Mesenchymal stem cell (in vitro differentiated cells and primary cell): ENCODE measurements at places on chromosomes 5 and 9.

DNA sequence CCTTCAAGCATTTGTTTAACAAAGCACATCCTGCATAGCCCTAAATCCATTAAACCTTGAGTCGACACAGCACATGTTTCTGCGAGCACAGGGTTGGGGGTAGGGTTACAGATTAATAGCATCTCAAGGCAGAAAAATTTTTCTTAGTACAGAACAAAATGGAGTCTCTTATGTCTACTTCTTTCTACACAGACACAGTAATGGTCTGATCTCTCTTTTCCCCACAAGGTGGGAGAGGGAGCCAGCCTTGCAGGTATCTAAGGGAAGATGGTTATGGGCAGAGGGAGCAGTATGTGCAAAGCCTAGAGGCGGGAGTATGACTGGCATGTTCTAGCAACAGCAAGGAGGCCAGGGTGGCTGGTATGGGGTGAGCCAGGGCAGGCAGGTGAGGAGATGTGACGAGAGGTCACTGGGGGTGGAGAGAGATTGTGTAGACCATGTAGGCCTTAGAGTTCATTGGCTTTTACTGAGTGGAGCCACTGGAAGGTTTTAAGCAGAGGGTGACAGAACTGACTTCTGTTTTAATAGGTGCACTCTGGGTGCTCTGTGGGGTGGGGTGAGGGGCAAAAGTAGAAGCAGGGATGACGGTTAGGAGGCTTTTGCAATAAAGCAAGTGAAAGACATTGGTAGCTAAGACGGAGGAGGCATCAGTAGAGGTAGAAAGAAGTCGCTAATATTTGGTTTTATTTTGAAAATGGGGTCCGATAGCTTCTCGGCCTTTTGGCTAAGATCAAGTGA lies 5.1 kb upstream of the RPS14 start:
- DNase-seq: no peak

DNA sequence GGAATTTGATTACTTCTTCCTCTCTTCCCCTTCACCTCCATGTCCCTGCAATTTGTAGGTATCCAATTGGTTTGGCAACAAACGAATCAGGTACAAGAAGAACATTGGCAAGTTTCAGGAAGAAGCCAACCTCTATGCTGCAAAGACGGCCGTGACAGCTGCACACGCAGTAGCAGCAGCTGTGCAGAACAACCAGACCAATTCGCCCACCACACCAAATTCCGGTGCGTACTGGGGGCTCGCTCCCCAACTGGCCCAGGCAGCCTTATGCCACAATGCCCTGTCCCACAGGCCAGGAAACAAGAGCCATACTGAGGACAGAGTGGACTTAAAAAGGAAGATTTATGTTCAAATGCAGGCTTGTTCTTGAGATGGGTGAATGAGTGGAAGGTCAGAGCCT lies 213.5 kb downstream of the PBX3 start:
- DNase-seq: no peak

- DNase-seq: no peak
These were observed 365.0 kb downstream of the DMRT2 start for GRCh38 chr9:1415146-1415545.

DNA sequence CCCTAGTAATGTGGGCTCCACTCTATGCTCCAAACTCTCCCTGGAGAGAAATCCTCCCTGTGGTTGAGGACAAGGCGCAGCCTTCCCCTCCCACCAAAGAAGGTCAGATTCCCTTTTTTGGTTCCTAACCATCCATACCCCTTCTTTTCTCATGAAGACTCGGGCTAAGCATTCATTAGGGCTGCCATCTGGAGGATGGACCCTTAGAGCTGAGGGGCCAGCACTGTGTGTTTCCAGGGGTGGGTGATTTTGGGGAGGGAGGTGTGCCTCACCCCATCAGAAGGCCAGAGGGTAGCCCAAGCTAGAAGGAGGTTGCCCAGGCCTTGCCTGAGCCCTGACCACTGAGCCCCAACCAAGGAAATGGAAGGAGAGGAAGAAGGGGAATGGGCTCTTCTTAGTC lies 36.8 kb downstream of the TGFBI start:
- no peak for DNase-seq

GRCh38 chr9:89542401-89543021 lies 44.6 kb upstream of the SEMA4D start:
- no peak for DNase-seq

DNA sequence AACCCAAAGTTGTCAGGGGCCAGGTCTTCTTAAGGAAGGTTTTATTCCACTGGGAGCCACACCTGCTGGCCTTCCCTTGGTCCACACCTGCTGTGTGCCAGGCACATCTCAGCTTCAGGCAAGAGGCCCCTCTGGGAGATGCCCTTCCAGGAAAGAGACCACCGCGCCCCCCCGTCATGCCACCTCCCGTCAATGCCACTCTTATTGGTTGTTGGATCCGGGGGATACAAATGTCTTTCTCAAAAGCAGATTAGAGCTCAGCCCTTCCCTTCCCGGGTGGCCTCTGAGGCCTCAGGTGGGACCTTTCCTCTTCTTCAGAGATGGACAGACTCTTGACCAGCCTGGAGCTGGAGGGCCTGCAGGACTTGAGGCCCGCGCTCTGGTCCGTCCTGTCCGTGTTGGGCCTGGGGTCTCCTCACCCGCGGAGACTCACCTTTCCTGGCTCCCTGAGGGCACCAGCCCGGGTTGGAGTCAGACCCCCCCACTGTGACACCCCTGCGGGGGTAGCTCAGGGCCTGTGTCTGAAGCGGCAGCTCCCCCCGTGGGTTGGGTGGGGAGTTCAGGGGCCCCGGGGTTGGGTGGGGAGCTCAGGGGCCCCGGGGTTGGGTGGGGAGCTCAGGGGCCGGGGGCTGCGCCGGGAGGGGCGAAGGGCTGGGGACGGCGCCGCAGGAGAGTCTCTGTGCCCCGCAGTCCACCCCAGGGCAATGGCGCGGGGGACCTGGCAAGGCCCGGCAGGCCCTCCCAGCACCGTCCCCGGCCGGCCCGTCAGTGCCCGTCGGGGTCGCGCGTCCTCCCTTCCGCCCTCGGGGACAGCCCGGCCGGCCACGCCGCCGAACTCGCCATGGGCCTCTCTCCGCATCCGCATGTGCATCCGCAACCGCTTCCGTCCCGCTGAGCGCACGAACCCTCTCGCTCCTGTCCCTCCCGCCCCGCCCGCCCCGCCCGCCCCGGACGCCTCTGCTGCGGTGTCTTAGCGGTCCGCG lies 3.7 kb upstream of the SLC9A3 start:
- no peak for DNase-seq

GRCh38 chr5:131303537-131303936 lies 39.7 kb downstream of the CDC42SE2 start:
- DNase-seq: peak; percentile 30

DNA sequence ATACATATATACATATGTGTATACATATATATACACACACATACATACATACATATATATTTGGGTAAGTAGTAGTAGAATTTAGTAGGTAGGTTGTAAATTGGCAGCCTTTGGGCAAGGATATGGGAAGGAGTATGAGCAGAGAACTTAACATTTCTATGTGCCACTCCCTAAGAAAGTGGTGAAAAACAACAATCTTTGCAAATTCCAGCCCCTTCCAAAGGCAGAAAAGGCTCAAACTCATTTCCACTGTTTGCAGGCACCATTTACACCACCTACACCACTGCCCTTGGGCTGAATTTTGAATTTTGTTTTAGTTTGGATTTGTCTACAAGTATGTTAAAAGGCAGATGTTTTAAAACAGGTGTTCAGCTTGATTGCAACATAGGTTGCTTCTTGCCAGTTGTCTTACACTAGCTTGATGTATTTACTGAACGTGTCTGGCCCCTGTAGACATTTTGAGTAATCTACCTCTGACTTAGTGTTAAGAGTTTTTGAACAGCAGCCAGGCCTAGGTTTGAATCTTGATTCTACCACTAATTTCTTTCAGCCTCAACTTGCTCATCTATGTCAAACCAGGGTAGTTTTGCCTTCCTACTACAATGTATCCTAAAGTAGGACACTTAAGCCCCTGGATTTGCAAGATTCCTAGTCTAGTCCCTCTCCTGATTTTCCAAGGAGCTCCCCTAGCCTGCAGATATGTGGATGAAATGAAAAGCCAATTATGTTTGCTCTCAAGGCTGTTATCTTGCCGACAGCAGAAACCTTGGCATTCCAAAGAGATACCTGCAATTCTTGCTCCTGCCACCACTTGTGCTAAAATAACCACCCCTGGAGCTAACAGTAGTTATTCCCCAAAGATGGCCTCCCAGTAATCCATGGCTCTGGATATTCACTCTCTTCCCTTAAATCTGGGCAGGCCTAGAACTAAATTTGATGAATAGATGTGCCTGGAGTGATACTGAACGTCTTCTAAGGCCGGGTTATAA lies 156.2 kb upstream of the SLC44A1 start:
- no peak for DNase-seq

DNA sequence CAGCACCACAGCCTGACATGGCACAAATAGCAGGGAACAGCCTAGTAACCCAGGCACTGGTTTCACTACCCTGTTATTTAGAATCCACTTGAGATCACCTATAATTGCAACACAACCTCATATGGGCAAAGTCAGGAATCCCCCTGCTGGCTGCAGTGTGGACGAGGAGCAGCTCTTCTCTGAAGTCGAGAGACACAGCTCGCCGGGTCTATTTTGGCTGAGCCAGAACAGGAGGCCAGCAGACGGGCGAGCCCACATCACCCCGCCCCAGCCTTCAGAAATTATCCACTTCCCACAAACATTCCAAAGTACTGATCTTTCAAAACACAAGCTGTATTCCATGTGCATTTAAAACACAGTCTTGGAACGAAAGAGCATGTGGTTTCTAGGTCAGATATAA lies 179.0 kb downstream of the ROR2 start:
- DNase-seq: peak; percentile 94

DNA sequence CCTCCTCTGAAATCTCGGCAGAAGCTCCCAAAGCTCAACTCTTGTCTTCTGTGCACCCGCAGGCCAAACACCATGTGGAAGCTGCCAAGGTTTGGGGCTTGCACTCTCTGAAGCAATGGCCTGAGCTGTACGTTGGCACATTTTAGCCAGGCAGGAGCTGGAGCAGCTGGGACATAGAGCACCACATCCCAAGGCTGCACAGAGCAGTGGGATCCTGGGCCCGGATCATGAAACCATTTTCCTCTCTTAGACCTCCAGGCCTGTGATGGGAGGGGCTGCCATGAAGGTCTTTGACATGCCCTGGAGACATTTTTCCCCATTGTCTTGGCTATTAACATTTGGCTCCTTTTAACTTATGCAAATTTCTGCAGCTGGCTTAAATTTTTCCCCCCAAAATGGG lies 567.1 kb upstream of the ZNF608 start:
- no peak for DNase-seq

DNA sequence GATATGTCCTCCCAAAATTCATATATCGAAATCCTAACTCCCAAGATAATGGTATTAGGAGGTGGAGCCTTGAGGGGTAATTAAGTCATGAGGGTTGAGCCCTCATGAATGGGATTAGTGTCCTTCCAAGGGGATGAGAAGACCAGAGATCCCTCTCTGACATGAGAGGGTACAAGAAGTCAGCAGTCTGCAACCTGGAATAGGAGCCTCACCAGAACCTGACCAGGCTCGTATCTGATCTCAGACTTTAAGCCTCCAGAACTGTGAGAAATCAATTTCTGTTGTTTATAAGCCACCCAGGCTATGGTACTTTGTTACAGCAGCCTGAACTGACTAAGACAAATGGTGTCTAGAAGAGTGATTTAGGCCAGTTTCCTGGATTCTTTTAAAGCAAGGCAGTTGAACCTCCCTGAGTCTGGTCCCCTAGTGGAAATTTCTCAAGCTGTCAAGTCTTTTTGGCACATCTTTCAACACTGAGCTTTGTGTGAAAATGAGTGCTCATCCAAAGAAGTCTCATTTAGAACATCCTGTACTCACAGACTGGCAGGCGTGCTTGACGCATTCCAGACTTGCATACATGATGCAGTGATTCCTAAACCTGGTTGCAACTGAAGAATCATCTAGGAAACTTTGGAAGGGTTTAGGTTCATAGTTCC lies 254.8 kb upstream of the PPP1R2B start:
- DNase-seq: peak; percentile 8

- peak; percentile 90 for DNase-seq
These were observed 27.9 kb downstream of the USP20 start for GRCh38 chr9:129863059-129863690.

- DNase-seq: no peak
These were observed 79.6 kb downstream of the TLR4 start for GRCh38 chr9:117783828-117784227.

DNA sequence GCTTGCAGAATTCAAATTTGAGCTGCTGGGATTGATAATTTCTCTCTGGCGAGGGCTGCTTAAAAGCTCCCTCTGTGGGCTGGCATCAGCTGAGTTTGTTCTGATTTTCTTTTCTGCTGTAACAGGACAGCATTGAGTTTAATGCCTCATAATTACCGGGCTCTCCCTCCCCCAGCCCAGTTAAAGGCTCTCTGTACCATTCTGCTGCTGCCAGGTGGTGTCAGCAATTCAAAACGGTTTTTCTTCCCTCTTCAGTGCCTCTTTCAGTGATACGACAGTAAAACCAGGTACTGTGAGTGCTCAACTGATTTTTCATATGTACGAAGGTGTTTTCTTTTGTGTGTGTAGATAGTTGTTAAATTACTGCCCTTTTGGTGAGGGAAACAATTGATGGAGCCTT lies 509.3 kb upstream of the CTNND2 start:
- no peak for DNase-seq

DNA sequence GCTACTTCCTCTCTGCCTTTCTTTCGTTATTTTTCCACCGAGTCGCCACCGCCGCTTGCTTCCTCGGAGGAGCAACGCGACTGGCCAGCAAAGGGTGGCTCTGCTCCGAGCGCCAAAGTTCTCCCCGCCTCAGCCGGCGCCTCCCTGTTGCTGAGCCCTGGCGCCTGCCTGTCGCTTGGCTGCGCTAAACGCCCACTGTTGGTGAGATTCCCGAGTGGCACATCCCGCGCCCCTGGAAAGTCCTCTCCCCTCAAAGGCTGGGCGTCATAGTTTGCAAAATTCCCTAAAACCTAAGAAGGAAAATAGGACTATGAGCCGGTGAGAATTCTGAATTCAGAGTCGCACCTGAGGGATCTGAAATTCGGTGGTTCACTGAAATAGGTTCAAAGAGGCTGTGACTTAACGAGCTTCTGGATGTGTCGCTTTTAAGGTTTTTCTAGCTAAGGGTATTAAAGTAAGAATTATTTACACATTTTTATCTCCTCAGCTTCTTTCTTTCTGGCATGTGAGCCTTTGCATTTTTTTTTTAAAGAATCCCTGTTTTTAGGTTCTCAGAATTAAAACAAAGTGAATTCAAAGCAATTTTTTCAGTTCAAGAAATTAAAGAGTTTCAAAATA lies at the start of gene GRIN3A:
Gene GRIN3A, minus strand, starts transcription at position 82 of the 618 bp plus-strand sequence. CDS start 668 bp downstream, outside the sequence.
- DNase-seq: no peak
